Adrenal gland (tissue), 19 donors: ENCODE measurements at places on chromosomes 13 and 19. TPM values are rescaled to one million over a fixed set of nuclear protein-coding genes. Genes with fewer than 3 reads are reported as not detected.

The SKA3 gene
- total RNA-seq = 4.7 TPM

- H3K27me3 ChIP-seq = no peaks in the 10 kb centered on the region
- H3K27ac ChIP-seq = no peak overlapping the region
- no peak for DNase-seq
Observed at GRCh38 chr13:73216381-73216831, 157.6 kb downstream of the KLF5 start.

GRCh38 chr19:5356918-5357317 is 16.3 kb upstream of the PTPRS start:
- H3K27me3 ChIP-seq = no peaks in the 10 kb centered on the region
- H3K27ac ChIP-seq = no peak overlapping the region
- H3K4me1 ChIP-seq = peaks cover 8% of the 10 kb centered on the region
- no peaks in the 10 kb centered on the region for H3K36me3 ChIP-seq
- H3K4me3 ChIP-seq = no peak overlapping the region
- peak; percentile 87 for DNase-seq

GRCh38 chr19:533364-534058 is 2.0 kb downstream of the CDC34 start:
- H3K4me1 ChIP-seq = peaks cover 14% of the 10 kb centered on the region
- H3K27me3 ChIP-seq = no peaks in the 10 kb centered on the region
- DNase-seq = no peak
- H3K36me3 ChIP-seq = peaks cover 31% of the 10 kb centered on the region

The GAS6 gene
- total RNA-seq = 10.3 TPM

DNA sequence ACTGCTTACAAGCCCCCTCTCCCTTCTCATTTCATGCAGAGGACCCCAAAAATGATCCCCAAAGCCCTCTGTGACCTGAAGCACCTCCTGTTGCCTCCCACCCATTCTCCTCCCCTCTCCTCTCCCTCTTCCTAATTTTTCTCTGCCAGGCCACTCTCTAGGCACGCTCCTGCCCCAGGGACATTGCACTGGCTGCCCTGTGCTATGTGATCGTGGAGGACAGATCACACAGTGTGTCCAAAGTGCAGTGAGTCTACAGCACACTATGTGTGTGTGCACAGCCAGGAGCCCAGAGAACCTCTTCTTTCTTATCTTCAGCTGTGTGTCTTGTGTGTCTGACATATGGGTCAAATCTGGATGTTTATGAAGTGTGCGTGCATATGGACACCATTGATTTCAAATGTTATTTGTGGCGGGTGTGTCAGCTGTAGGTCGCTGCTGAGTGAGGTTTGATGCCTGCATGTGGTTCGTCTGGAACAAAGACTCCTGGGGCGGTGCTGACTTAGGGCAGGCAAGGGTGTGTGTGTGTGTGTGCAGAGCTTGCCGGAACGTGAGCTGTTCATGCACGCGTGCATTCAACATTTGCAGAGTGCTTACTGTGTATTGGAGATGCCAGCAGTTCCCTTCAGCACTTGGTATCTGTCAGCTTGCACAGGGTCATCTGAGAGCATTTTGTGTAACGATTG is 2.1 kb upstream of the KLHL26 start:
- H3K27me3 ChIP-seq = no peaks in the 10 kb centered on the region
- DNase-seq = no peak
- no peak overlapping the region for H3K27ac ChIP-seq
- peaks cover 12% of the 10 kb centered on the region for H3K4me1 ChIP-seq

DNA sequence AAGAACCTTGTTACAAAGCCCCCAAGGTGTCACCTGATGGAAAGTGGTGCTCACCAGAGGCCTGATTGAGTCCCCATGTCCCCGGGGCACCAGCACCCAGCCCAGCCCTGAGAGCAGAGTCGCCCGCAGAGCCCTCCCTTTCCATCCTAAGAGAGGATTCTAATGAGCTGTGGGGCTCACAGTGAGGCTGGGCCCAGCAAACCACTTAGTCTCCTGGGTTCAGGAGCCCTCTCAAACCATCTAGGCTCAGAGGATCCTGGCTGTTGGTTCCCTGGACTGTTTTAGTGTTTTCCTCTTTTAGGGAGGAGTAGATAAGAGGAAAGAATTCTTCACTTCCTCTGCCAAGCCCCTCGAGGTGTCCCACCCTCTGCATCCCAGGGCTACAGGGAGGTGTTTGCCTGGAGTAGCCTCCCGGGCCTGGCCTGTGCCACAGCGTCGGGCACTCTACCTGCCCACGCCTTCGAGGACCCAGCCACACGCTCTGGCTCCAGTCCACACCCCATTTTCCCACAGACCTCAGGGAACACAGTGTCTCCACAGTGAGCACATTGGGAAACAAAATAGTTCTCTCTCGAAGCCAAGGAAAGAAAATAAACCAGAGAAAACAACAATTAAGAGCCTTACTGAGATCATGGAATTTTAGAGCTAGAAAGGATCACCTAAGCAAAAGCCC is 34.4 kb downstream of the DHRS12 start:
- no peaks in the 10 kb centered on the region for H3K27me3 ChIP-seq
- H3K4me1 ChIP-seq = peaks cover 25% of the 10 kb centered on the region
- peak; percentile 79 for DNase-seq
- H3K36me3 ChIP-seq = no peaks in the 10 kb centered on the region
- H3K27ac ChIP-seq = no peak overlapping the region

DNA sequence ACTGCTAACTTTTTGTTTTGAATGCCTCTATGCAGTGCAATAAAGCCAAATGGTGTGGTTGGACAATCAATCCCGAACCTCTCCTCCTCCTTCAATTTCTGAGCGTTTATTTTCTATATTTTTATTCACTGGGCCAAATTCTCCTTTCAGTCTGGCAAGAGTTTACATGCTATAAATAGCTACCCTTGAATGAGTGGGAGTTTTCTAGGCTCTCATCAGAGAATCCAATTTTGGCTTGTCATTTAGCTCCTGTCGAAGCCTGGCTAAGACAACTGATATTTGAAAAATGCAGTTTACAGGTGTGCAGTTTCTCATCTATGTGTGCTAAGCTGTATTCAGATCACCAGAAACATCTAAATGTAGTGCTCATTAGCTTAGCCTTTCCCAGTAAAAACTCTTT is 61.8 kb downstream of the OLFM4 start:
- no peak overlapping the region for H3K4me3 ChIP-seq
- H3K36me3 ChIP-seq = no peaks in the 10 kb centered on the region
- no peaks in the 10 kb centered on the region for H3K4me1 ChIP-seq
- no peak overlapping the region for H3K27ac ChIP-seq
- no peaks in the 10 kb centered on the region for H3K27me3 ChIP-seq

The AZU1 gene
- 0.28 TPM for total RNA-seq

The SPC24 gene
- total RNA-seq = 5.6 TPM

DNA sequence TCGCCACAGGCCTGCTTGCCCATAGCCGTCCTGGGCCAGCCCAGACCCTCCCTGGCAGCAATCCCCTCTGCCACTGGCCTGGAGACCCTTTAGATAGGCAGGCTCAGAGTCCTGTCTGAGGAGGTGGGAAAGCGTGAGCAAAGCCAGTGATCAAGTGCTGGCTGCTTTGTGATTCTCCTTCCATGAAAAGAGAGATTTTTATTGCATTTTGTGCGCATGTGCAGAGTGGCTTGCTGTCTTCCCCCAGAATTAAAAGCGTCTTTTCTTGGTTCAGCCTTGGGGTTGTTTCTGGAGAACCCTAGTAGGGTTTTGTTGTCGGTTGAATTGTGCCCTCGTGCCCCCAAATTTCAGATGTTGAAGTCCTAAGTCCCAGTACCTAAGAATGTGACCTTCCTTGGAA is 44.9 kb upstream of the DCT start:
- H3K4me3 ChIP-seq = no peak overlapping the region
- no peak overlapping the region for H3K27ac ChIP-seq
- no peaks in the 10 kb centered on the region for H3K36me3 ChIP-seq
- H3K27me3 ChIP-seq = no peaks in the 10 kb centered on the region

GRCh38 chr13:42883771-42884467 is 102.5 kb downstream of the FAM216B start:
- no peak overlapping the region for H3K4me3 ChIP-seq
- no peaks in the 10 kb centered on the region for H3K36me3 ChIP-seq
- no peak overlapping the region for H3K27ac ChIP-seq

DNA sequence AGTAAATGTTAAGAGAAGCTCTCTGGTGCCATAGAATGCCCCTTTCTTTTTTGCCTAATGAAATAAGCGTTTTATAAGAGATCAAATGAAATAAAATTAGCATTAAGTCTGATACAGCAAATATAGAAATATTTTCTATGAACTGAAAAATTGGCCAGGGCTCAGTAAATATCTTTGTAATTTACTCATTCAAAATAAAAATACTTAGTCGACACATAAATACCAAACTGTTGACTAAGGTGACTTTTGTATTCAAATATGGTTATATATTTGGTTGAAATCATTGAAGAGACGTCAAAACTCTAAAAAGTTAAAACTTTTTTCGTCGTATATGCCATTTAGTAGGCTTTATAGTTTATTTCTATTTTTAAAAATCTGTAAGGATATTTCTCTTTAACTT is 25.6 kb downstream of the IPO5 start:
- H3K4me3 ChIP-seq = no peak overlapping the region
- no peaks in the 10 kb centered on the region for H3K36me3 ChIP-seq
- H3K4me1 ChIP-seq = peaks cover 32% of the 10 kb centered on the region

The ZNF471 gene
- 3.8 TPM for total RNA-seq

The SIGLEC14 gene
- total RNA-seq = 8.7 TPM

The NAPSA gene
- 0.60 TPM for total RNA-seq

- peaks cover 15% of the 10 kb centered on the region for H3K4me1 ChIP-seq
- no peak within 1 kb of the TSS for H3K27ac ChIP-seq
- H3K4me3 ChIP-seq = no peak within 1 kb of the TSS
- no peaks in the 10 kb centered on the region for H3K36me3 ChIP-seq
- H3K27me3 ChIP-seq = peaks cover 43% of the 10 kb centered on the region
- DNase-seq = peak; percentile 27
Observed at GRCh38 chr19:408902-409515, at the start of gene C2CD4C. TSS of gene C2CD4C (minus strand) at chr19:409147. CDS start at chr19:408361, 786 bp downstream.

- no peaks in the 10 kb centered on the region for H3K27me3 ChIP-seq
- H3K36me3 ChIP-seq = no peaks in the 10 kb centered on the region
- no peaks in the 10 kb centered on the region for H3K4me1 ChIP-seq
- DNase-seq = no peak
- no peak overlapping the region for H3K4me3 ChIP-seq
- H3K27ac ChIP-seq = no peak overlapping the region
Observed at GRCh38 chr13:65149687-65150086, 2080.4 kb downstream of the PCDH9 start.

DNA sequence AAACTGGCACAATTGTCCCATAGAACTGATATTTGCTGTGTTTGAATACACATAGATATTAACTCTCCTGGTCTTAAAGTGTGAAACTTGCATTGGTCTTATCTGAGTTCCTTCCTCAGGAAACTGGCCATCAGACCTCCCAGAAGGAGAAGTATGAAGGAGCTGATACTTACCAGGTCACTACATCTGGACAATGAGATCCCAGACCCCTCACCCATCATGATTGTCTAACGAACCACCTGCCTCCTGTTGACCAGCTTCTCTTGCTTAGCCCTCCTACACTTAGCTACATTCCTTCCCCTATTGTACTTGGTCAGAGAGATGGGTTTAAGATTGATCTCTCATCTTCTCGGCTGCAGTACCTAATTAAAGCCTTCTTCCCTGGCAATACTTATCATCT is 413.3 kb downstream of the KCTD12 start:
- no peaks in the 10 kb centered on the region for H3K4me1 ChIP-seq
- no peak for DNase-seq
- no peaks in the 10 kb centered on the region for H3K36me3 ChIP-seq
- no peak overlapping the region for H3K27ac ChIP-seq
- H3K4me3 ChIP-seq = no peak overlapping the region

GRCh38 chr13:66461021-66461420 is 769.1 kb downstream of the PCDH9 start:
- H3K4me3 ChIP-seq = no peak overlapping the region
- H3K36me3 ChIP-seq = no peaks in the 10 kb centered on the region
- no peak for DNase-seq
- no peaks in the 10 kb centered on the region for H3K4me1 ChIP-seq

DNA sequence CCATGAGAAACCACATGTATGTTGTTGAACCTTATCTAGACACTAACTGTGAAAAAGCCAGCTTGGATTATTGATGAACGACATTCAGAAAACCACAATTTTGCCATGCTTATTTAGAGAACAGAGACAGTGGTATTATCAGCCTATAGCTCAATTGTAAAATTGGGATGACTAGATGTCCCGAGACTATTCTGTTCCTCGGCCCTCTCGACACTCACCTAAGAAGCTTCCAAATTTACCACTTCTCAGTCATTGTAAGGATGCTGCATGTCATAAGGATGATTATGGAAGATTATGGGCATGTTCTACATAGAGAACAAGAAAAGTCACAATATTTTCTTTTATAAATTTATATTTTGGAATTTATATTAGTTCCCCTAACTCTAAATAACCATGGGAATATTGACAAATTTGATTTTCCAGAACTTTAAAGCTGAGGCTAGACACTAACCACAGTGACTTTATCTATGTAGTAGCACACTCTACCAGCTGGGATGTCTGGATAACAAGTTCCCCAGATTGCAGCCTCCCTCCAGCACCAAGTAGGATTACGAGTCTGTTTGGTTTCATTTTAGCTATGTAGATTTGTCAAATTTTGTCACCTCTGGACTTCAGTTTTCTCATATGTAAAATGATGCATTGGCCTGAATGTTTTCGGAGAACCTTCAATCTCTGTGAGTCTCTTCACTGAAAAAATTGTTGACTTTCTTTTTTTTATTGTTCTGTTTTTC is 513.6 kb downstream of the IRS2 start:
- H3K4me3 ChIP-seq = no peak overlapping the region
- H3K27ac ChIP-seq = no peak overlapping the region
- no peaks in the 10 kb centered on the region for H3K27me3 ChIP-seq
- H3K36me3 ChIP-seq = no peaks in the 10 kb centered on the region

The DACT3 gene
- 1.7 TPM for total RNA-seq

- no peaks in the 10 kb centered on the region for H3K4me1 ChIP-seq
- H3K27me3 ChIP-seq = no peaks in the 10 kb centered on the region
- no peak overlapping the region for H3K27ac ChIP-seq
Observed at GRCh38 chr13:111123221-111123620, 8.1 kb downstream of the ARHGEF7 start.

The AMH gene
- 0.36 TPM for total RNA-seq

- no peaks in the 10 kb centered on the region for H3K36me3 ChIP-seq
- no peaks in the 10 kb centered on the region for H3K4me1 ChIP-seq
Observed at GRCh38 chr19:32061315-32061714, 284.1 kb upstream of the ZNF507 start.

DNA sequence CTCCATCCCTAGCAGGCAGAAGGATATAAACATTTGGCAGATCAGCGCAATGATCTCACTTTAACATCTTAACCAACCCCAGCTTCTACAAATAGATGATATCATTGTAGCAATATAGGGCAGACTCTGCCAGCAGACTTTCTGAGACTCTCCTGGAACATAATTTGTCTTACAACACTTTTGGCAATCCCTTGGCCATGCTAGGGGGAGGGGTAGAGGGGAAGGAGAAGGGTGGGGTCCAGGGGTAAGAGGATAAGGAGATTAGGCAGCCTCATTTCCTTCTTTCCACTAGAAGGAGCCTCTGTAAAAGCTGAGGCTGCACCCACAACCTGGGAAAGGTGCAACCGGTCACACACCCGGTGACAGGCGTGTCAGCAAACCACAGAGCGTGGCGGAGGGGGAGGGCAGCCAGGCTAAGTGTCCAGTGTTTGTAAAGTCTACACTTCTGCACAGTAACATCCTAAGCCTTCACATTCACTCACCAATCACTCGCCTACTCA is 8.7 kb upstream of the UBAC2 start:
- H3K27ac ChIP-seq = no peak overlapping the region
- no peak overlapping the region for H3K4me3 ChIP-seq
- H3K27me3 ChIP-seq = no peaks in the 10 kb centered on the region
- no peaks in the 10 kb centered on the region for H3K36me3 ChIP-seq
